Thyroid gland (tissue), 4 donors: ENCODE measurements at places on chromosomes 16 and 17. TPM values are rescaled to one million over a fixed set of nuclear protein-coding genes. Genes with fewer than 3 reads are reported as not detected.

The KRTAP4-9 gene
- not detected for total RNA-seq

DNA sequence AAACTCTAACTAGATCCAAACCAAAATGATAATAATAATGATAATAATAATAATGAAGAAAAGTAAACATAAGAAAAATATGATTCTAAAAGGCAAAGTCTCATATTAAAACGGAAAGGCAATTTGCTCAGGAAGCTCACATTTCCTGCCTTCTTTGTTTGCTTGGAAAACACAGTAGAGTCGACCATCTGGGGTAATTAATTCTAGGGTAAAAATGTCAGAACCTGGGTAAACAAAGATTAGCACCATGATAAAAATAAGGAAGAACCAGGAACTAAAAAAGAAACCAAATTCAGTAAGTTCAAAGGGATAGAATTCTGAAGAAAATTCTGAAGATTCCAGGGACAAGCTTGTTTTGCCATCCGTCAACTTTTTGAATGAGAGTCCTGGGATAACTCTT, 16.2 kb downstream of the KRABD2 start:
- DNase-seq, result no peak

DNA sequence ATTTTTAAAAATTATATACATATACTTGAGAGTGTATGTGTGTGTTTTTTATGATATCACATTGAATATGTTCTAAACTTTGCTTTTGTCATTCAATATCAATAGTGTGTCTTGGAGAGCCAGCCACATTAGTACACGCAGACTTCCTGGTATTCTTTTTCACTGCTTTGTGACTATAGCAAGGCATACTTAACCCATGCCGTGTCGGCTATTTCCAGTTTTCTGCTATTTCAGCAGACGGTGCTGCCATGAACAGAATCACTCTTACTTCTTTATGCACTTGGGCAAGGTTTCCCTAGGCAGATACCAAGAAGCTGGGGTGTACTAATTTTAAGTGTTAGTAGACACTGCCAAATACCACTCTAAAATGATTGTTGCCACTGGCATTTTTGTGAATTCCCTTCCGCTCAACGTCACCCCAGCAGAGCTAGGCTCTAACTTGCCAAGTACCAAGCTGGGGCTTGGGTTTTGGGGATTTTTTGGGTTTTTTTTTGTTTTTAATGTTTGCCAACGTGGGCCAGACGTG, 134.9 kb downstream of the SOCS1 start:
- no peak for DNase-seq

DNA sequence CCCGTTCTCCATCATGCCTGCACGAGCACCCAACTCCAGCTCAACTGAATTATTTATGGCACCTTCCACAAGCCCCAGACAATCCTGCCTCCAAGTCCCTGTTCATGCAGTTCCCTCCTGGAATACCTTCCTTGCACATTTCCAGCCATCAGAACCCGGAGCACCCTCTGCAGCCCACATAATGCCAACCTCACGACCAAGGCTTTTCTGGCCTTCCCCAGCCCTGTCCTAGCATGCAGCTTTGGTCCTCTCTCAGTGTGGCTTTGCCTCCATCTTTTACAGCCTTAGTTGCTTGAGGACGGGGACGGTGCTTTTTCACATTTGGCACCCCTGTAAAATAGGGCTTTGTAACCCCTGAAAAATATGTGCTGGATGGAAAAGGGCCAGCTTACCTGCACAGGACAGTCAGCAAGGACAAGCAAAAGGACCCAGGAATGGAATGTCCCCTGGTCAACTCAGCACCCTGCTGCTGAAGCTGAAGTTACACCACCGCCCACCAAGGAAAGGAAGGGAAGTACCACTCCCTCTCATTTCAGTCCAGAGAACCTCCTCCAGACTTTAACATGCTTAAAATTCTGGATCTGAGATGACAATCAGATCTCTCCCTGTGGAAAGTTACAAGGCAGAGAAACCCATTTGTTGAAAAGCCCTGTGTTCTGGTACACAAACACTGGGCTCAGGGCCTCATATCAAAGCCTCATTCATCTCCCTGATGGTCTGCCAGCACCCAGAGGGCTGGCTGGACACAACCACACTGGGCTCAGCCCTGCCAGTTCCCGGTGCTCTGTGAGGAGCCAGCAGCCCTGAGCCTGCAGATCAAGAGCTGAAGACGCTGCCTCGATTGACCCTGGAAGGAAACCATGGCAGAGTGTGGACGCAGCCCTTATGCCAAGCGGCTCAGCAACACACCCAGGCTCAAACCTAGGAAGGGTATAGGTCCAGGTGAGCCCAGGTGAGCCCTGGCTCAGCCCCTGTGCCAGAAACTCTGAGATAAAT, 2.9 kb downstream of the SLC39A11 start:
- DNase-seq, result no peak

GRCh38 chr17:43823350-43824084, 9.4 kb downstream of the MPP3 start:
- no peak for DNase-seq

GRCh38 chr17:65099941-65100315, 37.2 kb upstream of the RGS9 start:
- peak; percentile 51 for DNase-seq

GRCh38 chr16:81060576-81061306, 16.3 kb downstream of the C16orf46 start:
- no peak for DNase-seq
